ENCODE measurements at places on chromosomes 5 and 9. TPM values are rescaled to one million over a fixed set of nuclear protein-coding genes. Genes with fewer than 3 reads are reported as not detected.

- peak; percentile 80 for DNase-seq
- H3K27ac ChIP-seq, result peak overlapping the region; percentile 84
- H3K27me3 ChIP-seq, result no peaks in the 10 kb centered on the region
- peaks cover 16% of the 10 kb centered on the region for H3K36me3 ChIP-seq
- peaks cover 61% of the 10 kb centered on the region for H3K4me1 ChIP-seq
Observed at GRCh38 chr9:35729700-35730485, 2.1 kb downstream of the TLN1 start.

IL5 gene
- not detected for polyA plus RNA-seq

DNA sequence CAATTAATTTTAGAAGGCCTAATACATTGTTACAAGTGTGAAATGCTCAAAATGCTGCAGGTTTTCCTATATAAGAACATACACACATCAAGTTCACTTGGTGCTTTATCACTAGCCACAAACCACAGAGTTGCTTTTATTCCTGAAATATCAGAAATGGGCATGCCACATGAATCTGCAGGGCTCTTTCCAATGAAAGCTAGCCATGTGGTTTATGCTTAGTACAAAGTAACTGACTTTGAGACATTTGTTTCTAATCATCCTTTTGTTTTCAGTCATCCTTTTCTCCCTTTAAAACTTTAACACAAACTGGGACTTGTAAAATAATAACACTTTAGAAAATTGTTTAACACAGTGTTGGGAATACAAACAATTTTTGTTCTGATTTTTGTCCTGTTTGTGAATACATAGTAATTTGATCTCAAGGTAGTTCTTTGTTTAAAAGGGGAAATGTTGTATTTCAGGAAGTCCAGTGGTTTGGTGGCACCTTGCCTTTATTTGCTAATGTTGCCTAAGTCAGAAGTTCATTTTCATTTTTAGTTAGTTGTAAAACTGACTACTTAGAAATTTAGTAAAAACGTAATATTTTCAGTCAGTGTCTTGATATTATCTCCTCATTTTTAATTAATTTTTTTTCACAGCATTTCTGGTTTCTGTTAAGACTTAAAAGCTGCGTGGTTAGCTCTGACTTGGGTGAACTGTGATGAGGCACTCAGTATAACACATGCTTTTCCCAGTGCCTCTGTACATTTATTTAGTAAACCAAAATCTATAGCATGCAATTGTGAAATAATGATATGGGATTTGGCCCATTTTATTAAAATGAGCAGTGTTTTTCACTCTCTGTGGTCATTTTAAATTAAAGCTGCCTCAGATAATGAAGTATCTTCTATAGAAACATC lies 18.6 kb downstream of the PRDM6 start:
- no peak overlapping the region for H3K27ac ChIP-seq
- H3K4me3 ChIP-seq, result no peak overlapping the region
- no peaks in the 10 kb centered on the region for H3K36me3 ChIP-seq
- H3K27me3 ChIP-seq, result peaks cover 9% of the 10 kb centered on the region
- H3K4me1 ChIP-seq, result no peaks in the 10 kb centered on the region

CLINT1 gene
- polyA plus RNA-seq, result 71.9 TPM

Measured in CD14-positive monocyte (primary cell).